Regular cardiac myocyte (primary cell): ENCODE measurements at places on chromosomes 11 and 22. TPM values are rescaled to one million over a fixed set of nuclear protein-coding genes. Genes with fewer than 3 reads are reported as not detected.

Gene PGM2L1
- total RNA-seq: 5.0 and 9.3 TPM in 2 replicates

Gene XNDC1N
- total RNA-seq: 5.6 and 8.8 TPM in 2 replicates

Gene CCDC89
- 3.7 and 6.1 TPM in 2 replicates for total RNA-seq

Gene FAM180B
- total RNA-seq: not detected in 2 replicates

Gene CALCA
- 0.28 TPM in 1 of 2 replicates, not detected in the other for total RNA-seq

Gene F2
- total RNA-seq: 0.19 and 0.28 TPM in 2 replicates

Gene DRD4
- not detected in 2 replicates for total RNA-seq

Gene ABCC8
- not detected in 2 replicates for total RNA-seq

Gene POTEH
- not detected in 2 replicates for total RNA-seq

Gene OR56A3
- not detected in 2 replicates for total RNA-seq

Gene NLRP6
- not detected in 2 replicates for total RNA-seq

Gene OR52N4
- total RNA-seq: not detected in 2 replicates

Gene PICK1
- total RNA-seq: 11.8 and 14.0 TPM in 2 replicates

Gene ANGPTL5
- under 0.01 and 0.28 TPM in 2 replicates for total RNA-seq
